ENCODE measurements at places on chromosomes 12 and 14.

DNA sequence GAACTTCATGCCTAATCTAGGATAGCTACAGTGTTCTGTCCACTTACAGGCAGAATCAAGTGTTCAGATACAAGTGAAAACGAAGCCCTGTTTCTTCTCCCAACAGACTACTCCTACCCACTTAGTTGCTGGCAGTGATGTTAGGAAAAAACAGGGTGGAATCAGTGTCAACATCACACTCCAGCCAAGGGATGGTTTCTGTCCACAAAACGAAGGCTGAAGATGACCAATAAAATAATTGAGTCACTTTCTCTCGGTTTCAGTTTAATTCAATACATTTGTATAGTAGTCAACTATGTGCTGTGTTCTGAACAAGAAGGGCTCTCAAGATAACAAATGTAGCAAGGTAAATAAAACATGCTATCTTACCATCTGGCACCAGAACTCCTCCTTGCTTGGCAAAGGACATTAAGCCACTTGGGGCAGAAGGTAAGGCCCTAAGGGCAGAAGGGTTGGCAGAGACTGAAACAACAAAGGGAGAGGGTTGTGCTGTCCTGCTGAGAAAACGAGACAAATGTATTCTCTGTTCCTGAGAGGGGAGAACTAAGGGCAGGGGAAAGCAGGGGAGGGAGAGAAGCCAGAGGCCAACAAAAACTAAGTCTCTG, 393.6 kb downstream of the DPF3 start:
- DNase-seq: no peak

GRCh38 chr12:109461846-109462756, 15.0 kb downstream of the KCTD10 start:
- no peak for DNase-seq

DNA sequence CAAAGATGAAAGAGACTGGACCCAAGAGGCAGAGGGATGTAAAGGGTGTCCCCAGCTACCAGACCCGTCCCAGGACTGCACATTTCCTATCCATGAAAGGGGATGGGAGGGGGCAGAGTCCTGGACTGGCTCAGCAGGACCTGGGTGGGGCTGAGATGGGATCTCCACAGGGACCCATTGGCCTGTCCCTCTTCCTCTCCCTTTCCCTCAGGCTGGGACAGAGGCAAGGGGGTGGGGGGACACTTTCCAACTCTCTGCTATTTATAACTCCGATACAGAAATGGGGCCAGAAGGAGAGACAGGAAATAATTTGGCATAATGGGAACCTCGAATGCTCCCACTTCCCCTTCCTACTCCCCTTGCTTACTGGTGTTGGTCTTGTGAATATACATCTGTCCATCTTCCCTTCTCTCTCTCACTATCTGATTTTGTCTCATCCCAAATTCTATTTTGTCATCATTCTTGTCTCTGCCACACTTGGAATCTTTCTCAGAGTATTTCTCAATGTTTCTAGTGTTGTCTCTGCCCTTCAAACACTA, 1.1 kb upstream of the ITGA7 start:
- no peak for DNase-seq

GRCh38 chr14:51082349-51082748, 12.6 kb downstream of the TRIM9 start:
- DNase-seq: no peak

DNA sequence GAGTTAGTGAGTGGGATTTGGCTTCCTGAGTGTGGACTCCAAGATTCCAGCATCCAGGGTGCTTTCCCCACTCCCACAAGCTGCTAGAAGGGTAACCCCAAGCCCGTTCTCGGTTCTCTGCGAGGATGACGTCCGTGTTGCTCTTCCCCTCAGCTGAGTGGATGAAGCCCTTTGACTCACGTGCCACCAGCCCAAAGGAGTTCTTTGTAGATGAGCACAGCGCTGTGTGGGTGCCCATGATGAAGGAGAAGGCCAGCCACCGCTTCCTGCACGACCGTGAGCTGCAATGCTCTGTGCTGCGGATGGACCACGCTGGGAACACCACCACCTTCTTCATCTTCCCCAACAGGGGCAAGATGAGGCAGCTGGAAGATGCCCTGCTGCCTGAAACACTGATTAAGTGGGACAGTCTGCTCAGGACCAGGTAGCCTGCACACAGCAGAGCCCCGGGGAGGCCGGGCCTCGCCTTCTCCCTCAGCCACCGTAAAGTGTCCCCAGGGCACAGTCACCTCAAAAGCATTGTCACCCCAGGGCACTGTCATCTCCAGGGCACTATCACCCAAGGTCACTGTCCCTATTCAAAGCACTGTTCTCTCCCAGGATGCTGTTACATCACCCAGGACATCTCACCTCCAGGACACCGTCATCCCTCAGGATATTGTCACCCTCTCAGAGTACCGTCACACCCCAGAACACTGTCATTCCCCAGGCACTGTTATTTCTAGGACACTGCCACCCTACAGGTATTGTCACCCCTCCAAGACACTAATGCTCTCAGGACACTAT, 31.3 kb downstream of the SERPINA3 start:
- DNase-seq: no peak

- no peak for DNase-seq
Observed at GRCh38 chr14:75123991-75124390, 2.9 kb downstream of the NEK9 start.

- no peak for DNase-seq
Observed at GRCh38 chr14:39555749-39556148, 123.5 kb upstream of the FBXO33 start.

DNA sequence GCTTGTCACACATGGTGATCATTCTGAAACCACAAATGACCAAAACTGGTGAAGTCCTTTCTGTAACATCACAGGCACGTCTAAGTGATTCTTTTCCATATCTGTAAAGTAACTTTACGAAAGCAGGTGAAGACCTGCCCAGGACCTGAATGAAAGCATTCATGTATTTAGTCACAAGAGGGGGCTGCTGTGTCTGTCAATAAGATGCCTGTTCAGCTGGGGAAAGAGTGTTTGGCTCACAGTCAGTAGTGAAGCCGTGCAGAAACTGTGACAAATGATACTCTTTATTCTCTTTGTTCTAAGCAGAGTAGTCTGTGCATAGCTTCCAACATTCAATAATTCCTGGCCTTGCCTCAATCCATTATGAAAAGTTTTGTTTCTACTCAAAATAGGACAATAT, 373.5 kb upstream of the OR4E1 start:
- DNase-seq: peak; percentile 8

GRCh38 chr12:109753959-109754358, 40.3 kb downstream of the FAM222A start:
- no peak for DNase-seq

DNA sequence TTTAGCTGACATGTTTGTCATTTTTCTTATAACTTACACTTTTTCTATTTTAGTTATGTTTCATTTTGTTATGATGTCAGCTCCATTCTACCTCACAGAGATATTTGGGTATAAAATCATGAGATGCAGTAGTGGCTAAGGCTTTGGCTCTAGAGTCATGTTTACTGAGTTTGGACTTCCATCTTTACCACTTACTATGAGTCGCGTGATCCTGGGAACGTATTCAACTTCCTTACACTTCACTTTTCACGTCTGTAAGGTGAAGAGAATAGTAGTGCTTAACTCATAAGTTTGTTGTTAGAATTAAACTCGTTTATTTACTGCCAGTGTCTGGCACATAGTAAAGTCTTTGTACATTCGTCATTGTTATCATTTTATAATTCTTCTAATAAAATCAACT, 126.3 kb downstream of the ERC1 start:
- no peak for DNase-seq

GRCh38 chr14:54350203-54350602, 46.6 kb upstream of the CDKN3 start:
- no peak for DNase-seq

- no peak for DNase-seq
Observed at GRCh38 chr14:31411218-31411727, 9.1 kb downstream of the HEATR5A start.

DNA sequence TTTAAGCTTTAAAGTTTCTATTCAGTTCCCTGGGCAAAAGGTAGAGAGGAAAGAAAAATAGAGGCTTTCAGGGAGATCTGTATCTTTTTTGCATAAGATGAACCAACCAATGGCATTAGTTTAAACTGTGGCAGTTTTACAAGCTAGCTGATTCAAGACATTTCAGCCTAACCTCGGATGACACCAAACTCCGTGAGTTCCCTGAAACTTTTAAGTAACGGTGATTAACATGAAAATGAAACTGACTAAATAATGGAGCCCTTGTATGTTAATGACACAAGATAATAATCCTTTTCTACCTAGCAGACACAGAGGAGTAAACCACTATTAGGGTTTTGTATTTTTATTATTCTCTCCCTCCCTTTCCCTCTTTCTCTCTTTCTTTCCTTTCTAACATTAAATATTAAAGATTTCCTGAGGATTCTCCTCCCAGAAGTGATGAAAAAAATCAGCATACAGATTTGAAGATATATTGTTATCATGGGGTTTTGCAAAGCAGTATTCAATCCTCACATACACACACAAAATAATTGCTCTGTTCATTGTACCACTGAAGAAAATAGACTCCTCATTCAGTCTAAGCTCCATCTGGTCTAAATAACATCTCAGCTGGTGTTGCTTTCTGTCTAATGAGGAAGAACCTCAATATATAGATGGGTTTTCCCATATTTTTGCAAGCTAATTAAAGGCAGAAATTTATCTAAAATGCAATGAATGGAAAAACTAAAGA, 483.8 kb downstream of the NOVA1 start:
- DNase-seq: no peak

- no peak for DNase-seq
Observed at GRCh38 chr14:71388862-71389261, 481.6 kb downstream of the PCNX1 start.

- DNase-seq: no peak
Observed at GRCh38 chr14:30587141-30587540, 28.2 kb downstream of the G2E3 start.

GRCh38 chr12:92973614-92974013, 44.5 kb upstream of the EEA1 start:
- DNase-seq: no peak

GRCh38 chr12:109621211-109621694, 47.7 kb downstream of the MVK start:
- no peak for DNase-seq

- no peak for DNase-seq
Observed at GRCh38 chr12:43893670-43894069, 57.8 kb downstream of the TMEM117 start.

- DNase-seq: no peak
Observed at GRCh38 chr14:103496776-103497175, 25.9 kb downstream of the CKB start.

- DNase-seq: no peak
Observed at GRCh38 chr14:23566112-23566777, 1.3 kb downstream of the AP1G2 start.

GRCh38 chr14:22839159-22839779, 2.9 kb downstream of the MMP14 start:
- DNase-seq: no peak

GRCh38 chr14:90344331-90345238, 12.8 kb upstream of the NRDE2 start:
- no peak for DNase-seq

- peak; percentile 23 for DNase-seq
Observed at GRCh38 chr14:49950275-49951228, 57.7 kb downstream of the ARF6 start.

DNA sequence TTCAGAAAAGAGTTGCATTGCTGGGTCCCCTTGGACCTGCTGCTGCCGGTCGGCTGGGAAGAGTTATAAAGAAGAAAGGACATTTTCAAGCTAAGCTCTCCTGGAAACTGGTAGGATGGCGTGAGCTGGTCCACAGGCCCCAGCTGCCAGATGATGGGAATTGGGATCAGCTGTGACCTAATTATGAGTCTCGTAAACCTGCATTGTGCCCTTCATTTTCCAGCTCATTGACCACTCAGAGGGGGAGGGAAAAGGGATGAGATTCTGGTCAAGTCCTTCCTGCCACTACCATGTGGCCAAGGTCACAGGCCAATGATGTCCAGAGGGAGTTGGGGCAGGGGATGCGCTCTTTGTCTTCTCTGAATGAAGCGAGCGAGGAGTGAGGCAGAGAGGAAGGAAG, 320.9 kb downstream of the NRXN3 start:
- no peak for DNase-seq

- DNase-seq: no peak
Observed at GRCh38 chr12:84036912-84037311, 875.7 kb downstream of the SLC6A15 start.

DNA sequence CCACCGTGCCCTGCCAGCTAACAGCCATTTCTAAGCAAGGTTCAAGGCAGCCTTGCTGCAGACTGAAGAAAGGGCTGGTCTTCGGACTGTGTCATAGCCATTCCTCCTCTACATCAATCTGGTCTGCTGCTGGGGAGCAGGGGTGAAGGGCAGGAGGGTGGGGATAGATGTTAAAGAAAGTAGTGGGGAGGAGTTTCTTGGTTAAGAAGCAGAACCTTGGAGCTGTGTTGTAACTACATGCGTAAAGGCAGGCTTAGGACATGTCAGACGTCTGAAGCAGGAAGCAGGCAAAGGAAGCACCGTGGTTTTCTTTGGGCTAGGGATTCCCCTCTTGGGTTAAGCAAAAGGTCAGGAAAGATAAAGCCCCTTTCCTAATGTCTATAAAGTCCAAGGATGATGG, 18.1 kb upstream of the NEK9 start:
- DNase-seq: no peak

- DNase-seq: no peak
Observed at GRCh38 chr12:13163868-13164635, 32.5 kb upstream of the EMP1 start.

- no peak for DNase-seq
Observed at GRCh38 chr12:30813525-30814294, 59.0 kb upstream of the CAPRIN2 start.

DNA sequence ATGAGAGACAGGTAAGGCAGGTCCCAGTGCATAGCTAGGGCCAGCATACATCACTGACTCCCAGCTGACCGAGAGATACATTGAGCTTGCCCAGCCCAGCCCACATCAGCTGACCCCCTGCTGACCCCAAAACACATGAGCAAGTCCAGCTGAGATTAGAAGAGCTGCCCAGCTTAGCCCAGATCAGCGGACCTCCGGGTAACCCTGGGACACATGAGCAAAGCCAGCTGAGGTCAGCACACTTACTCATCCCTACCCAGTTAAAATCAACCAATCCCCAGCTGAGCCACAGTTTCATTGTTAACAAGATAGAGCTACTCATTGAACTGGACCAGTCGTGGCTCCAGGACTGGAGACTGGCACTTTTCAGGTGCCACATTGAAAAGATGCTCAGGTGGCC, 21.8 kb upstream of the FBXO34 start:
- DNase-seq: no peak

GRCh38 chr14:26702721-26703230, 104.9 kb upstream of the NOVA1 start:
- no peak for DNase-seq

GRCh38 chr12:55736076-55736475, 6.8 kb upstream of the GDF11 start:
- no peak for DNase-seq

- DNase-seq: no peak
Observed at GRCh38 chr14:92968291-92969020, 45.5 kb downstream of the CHGA start.

- no peak for DNase-seq
Observed at GRCh38 chr12:50676756-50677155, 87.1 kb upstream of the ATF1 start.

DNA sequence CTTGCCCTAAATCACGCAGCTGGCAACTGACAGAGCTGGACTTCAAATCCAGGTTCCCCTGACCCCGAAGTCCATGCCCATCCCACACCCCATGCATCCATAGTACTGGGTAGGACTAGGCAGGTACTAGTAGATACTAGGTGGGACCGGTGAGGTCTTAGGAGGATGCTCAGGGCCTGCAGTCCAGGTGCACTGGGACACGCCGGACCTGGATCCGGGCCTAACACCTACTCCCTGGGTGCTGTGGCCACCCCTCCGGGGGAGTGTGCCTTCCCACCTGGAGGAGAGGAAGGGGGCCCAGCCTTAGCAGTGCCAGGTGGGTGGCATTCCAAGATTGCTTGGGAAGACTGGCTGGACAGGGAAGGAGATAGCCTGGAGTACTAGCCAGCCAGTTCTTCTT, 64.8 kb downstream of the CACNA1C start:
- DNase-seq: no peak

All from SHP77 (cell line).